ENCODE measurements at places on chromosomes 12 and 14.
A peak's percentile ranks its signal among the peaks of the same experiment; 100 is the strongest.

GRCh38 chr12:103964805-103965204 lies 867 bp upstream of the TDG start:
- no peak for DNase-seq

- DNase-seq = peak; percentile 81
These were observed 208.2 kb upstream of the FOXN3 start for GRCh38 chr14:89625244-89625713.

DNA sequence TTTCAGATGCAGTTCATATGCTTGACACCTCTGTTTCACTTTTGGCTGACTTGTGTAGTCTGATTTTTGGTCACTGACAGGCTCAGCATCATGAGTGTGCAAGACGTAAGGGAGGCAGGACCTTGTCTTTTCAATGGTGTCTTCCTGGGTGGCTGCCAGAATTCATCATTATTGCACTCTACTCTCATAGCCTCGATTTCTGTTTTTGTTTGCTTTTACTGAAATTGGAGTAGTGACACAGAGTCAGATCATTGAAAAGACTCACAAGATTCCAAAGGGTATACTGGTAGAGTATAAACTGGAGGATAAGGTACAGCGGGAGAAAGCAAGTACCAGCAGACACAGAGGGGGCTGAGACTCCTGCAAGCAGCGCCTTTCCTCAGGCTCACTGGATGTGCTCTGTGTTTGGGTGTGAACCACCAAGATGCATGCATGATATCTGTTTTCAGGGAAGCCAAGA lies 126.3 kb upstream of the FGD4 start:
- no peak for DNase-seq

- no peak for DNase-seq
These were observed 71.2 kb downstream of the DIO3 start for GRCh38 chr14:101632520-101632919.

DNA sequence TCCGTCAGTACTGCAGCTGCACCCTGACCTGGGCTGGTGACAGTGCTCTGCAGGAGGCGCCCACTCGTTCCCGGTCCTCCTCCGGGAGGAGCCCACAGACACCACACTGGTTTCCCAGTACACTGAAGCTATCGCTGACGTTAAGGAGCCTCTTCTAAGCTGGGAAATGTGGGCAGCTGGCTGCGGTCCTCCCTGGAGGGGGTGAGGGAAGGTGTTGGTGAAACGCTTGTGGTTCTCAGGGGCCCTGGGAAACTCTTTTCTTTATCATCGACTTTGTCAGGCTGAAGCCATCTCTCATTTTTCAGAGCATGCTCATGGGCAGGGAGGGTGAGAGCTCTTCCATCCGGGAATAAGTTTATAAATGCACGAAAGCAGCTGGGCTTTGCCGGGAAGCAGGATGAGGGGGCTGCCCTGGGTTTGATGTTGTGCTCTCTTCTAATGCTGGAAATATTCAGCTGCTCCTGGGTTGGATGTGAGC lies 176.0 kb downstream of the CHST11 start:
- no peak for DNase-seq

DNA sequence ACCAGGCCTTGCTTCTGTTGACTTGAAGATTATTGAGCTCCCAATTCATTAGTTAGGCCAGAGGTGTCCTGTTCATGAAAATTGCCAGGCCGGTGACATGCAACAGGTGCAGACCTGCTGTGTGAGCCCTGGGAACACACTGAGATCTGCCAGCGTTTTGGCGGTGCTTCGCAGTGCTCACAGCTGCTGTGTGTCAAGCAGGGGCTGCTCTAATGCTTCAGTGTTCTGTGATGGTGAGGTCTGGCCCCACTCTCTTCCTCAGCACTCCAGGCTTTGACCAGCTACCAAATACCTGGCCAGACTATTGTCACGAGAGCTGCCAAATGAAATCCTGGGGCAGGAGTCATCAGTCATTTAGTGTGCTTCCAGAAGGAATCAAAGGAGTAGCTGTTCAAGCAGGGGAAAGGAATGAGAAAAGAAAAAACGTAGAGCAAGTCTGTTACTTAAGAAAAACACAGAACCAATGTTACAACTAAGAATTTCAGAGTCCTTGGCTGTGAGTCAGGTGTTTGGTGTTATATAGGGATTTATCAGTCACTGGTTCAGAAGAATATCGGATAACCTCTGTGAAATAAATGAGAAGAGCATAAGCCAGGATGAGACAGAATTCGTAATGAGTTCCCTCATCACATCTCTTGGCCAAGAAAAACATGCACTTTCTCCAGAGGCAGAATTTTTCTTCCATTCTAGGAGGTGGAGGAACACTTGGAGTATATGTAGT lies 150.8 kb downstream of the FBXL14 start:
- no peak for DNase-seq

DNA sequence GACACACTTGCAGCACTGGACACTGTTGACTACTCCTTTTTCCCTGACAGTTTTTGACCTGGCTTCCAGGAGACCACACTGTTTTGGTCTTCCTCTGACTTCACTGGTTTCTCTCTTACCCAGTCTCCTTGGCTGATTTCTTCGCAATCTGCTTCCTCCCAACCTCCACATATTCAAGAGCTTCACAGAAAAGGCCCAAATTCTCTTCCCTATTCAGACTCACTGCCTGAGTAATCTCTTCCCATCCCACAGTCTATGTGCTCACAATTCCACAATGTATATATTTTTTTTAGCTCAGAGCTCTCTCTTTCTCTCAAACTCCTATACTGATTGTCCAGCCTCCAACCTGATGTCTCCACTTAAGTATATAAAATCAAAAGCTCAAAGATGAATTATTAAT lies 115.4 kb downstream of the SINHCAF start:
- no peak for DNase-seq

DNA sequence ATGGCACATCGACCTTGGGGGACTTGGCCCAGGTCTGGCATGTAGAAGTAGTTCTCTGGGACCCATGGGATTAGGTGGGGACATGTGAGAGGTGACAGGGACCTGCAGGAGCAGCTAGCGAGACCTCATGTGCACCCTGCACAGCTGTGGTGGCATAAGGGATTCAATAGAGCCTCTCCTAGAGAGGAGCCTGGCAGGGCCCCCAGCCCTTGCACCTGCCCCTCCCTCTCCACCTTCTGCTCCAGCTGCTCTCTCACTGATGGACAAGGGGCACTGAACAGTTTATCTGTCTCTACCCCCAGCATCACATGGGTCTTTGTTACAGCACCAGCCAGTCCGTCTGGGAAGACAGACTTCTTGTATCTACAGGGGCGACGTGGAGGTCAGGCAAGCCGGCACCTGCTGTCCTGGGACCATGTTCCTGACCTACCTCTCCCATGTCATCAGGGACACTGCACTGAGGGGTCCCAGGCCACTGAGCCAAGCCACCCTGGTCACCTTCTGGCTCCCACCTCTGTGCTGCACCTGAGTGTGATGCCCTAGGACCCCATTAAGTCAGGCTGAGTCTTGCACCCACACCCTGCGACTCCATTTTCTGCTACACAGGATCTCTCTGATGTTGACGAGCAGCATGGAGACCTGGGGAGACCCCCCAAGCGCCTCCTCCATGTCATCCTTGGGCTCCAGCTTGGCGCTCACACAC lies 32.6 kb downstream of the DDX11 start:
- no peak for DNase-seq

- DNase-seq = no peak
These were observed 1.0 kb upstream of the NRIP2 start for GRCh38 chr12:2835691-2836403.

DNA sequence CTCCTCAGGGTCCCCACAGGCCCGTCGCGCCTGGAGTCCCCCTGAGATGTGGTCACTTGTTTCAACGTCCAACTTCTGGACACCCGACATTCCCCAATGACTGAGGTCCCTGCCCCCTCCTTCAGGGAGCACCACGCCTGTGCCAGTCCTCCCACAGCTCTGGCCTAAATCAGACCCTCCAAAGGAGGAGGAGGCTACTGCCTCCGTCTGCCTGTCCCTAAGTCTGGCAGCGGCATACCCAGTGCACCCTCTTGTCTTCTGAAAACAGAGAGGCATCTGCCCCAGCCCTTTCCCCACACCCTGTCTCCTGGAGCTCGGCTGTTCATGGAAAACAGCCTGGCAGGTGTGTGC lies 46.2 kb downstream of the TESC start:
- DNase-seq = no peak

- DNase-seq = no peak
These were observed 12.4 kb upstream of the SLC6A15 start for GRCh38 chr12:84924981-84925380.

DNA sequence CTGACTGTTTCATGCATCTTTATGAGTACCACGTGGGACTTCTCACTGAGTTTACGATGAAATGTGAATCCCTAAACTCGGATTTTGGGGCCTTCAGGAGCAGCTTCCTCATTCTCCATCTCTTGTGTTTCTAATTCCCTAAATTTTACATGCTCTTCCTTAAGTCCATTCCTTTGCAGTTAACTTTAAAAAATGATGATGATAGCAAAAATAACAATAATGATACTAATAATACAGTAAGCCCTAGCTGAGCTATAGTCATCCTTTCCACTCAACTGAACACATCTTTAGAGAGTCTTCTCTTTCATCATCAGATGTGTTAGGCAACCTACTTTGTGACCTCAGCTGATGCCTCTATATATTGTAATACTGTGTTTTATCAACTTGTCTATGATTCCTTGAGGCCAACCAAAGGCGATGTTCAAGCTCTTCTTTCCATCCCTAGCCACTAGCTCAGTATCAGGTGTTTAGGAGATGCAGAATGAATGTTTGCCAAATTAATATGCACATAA lies 1196.4 kb downstream of the VRK1 start:
- DNase-seq = no peak

DNA sequence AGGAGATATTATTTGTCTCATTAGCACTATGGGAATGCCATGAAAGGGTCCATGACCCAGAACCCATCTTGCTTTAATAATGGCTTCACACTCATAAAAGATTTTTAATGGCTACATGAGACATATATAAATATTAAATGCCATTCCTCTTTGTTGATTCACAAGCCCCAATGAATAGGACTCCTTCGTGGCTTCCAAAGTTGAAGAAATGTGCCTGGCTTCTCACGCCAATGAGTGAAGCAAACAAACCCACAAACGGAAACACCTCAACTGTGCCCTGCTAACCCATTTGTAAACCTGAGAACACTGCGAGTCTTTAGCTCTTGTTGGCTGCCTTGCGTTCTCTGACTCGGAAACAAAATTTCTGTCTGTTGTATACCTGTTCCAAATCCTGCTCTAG lies 381.7 kb upstream of the DDHD1 start:
- no peak for DNase-seq

DNA sequence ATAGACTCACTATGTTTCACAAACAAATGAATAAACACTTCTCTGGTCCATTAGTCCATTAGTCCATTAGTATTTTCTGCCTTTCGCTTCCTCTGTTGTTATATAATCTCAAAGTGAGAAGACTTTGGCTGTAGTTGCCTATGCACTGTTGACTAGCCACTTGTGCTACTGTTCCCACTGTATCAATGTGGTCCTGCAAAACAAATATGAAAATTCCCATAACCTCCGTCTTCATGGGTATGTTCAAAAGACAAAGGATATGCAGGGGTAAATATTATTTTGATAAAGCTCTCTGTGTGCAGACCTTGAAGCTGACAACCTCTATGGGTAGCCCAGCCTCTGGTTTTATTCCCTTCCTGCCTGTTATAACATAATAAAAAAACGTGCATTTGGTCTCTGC lies 77.8 kb downstream of the DIO2 start:
- DNase-seq = no peak

DNA sequence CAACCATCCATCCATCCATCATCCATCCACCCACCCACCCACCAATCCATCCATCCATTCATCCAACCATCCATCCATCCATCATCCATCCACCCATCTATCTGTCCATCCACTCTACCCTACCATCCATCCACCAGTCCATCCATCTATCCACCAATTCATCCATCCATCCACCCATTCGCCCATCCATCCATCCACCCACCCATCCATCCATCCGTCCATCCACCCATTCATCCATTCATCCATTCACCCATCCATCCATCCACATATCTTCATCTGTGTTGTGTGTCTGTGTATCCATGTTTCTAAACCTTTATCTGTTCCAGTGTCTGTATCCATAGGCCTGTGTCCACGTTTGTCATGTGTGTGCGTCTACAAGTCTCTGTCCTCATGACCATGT lies 9.9 kb downstream of the HNF1A start:
- no peak for DNase-seq

DNA sequence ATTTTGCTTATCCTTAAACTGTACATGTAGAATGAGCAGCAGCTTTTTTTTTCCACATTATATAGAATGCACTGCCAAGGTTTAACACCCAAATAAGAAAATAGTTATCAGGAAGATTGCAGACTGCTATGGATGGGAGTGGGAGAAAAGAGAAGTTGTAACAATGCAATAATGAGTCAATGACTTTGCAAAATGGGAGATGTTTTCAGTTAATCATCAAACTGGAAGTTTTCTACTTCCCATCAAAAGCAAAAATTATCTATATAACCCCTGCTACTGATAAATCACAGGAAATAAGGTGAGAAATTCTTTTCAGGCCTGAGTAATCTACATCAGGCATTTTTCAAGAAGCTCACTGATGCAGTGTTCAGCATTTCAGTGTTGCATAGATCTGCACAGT lies 309.1 kb downstream of the GXYLT1 start:
- DNase-seq = no peak

GRCh38 chr14:64612021-64612380 lies 62.2 kb downstream of the PPP1R36 start:
- no peak for DNase-seq

DNA sequence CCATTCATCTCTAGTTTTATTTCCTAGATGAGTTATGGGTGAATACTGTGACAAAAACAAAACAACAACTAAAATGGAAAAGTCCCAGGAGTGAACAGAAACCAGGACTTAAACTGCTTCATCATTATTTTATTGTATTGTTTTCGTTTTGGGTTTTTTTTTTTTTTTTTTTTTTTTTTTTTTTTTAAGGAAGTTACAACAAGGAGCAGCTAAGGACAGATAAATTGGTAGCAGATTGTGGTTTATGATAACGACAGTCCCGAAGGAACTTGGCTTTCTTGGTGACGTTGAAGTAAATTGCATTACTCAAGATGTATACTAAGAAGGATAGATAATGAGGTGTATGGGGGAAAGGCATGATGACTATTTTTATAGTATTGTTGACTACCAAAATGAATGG lies 866.3 kb downstream of the NRXN3 start:
- no peak for DNase-seq

GRCh38 chr12:131592972-131593371 lies 117.9 kb upstream of the SFSWAP start:
- DNase-seq = no peak

- DNase-seq = no peak
These were observed 94.9 kb upstream of the SLC16A7 start for GRCh38 chr12:59500915-59501314.

GRCh38 chr14:59374048-59374447 lies 91.1 kb downstream of the GPR135 start:
- DNase-seq = no peak
